Cerebellum (tissue), 4 donors: ENCODE measurements at places on chromosomes 11 and 22.

DNA sequence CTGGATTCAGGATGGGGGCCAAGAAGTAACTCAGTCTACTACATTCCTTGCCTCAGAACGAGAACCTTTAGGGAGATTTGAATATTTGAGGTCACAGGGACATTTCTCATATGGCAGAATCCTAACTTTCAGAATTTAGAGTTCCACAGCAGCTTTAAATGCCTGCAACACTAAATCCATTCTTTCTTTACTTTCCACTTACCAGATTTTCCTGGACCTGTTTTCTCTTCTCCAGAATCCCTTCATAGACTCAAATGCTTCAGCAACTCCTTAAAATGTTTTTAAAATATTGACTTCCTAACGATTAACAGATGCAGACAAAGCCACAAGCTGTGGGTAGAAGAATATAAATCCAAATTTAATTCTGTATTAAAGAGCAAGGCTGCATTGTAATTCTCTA lies 63.1 kb downstream of the PRSS23 start:
- DNase-seq = no peak

GRCh38 chr22:25818541-25818940 lies 76.6 kb downstream of the MYO18B start:
- no peak for DNase-seq

DNA sequence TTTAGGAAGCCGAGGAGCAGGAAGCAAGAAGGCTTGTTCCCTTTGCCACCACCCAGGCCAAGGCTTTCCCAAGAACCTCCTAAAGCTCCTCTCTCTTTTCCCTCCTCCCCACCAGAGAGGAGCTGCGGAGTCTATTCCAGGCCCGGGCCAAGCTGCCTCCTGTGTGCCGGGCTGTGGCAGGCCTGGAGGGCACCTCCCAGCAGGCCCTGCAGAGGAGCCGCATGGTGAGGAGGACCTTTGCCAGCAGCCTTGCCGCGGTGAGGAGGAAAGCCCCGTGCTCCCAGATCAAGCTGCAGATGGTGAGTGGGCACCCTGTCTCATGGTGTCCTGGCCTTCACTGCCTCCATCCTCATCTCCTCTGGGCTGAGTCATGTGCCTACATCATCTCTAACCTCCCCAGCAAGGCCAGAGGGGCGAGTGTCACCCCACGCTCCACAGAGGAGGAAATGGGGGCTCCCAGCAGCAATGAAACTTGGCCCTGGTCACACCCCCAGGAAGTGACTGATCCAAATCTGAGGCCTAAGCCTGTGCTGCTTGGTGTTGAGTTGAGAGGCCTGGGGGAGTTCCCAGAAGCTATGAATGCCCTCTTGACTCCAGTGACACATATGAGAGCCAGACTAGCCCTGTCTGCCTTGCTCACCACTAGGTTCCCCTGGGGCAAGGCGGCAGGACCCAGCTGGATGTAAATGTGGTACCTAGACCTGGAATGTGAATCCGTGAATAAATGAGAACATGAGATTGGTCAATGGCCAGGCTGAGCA lies 104.2 kb downstream of the MYO18B start:
- peak; percentile 52 for DNase-seq

GRCh38 chr11:14317659-14318325 lies 41.2 kb downstream of the RRAS2 start:
- no peak for DNase-seq

GRCh38 chr11:88819616-88820015 lies 246.2 kb downstream of the GRM5 start:
- no peak for DNase-seq

DNA sequence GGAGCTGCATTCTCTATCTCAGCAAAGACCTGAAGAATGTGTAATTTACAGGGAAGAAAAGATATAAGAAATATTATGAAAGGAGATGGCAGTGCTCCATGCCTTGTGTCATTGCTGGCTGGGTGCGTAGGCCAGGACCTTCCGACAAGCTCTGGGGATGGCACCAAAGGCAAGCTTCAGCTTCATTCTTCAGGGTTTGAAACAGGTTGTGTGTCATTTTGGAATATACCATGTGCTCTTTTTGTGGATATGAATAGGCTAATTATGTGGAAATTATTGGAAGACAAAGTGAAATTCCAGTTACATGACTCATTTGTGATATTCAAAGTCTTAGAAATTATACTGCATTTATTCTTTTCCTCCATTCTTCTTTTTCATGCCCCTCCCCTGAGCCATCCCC lies 5.7 kb upstream of the KIRREL3 start:
- DNase-seq = no peak

DNA sequence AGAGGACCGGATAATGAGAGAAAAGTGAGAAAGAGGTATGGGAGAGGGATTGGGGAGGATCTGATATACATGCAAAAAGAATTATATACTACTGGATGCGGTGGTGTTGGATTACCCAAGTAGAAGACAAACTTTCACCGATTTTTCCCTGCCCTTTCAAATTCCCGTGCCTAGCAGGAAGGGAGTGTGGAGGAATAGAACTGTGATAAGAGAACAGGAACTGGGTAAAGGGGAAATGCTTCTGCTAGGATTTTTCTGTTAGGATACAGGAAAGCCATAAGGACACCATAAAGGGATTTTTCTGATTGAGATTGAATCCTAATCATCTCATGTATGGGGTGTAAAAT lies 480 bp upstream of the MTMR2 start:
- no peak for DNase-seq

DNA sequence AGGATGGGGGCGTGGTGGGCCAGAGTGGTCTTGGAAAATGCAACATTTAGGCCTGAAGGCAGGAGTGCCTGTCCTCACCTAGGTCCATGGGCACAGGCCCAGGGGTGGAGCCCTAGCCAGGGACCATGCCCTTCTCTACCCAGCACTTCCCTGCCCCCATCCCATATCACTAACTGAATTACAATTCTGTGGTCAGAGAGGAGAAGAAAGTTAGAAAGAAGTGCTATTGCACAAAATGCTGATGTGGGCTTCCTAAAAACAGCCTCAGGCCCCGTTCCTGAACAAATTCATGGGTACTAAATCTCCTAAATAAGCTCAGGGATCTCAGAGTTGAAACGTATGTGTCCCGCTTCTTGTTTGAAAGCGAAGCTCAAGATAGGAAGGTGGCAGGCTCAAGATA lies 3.5 kb upstream of the ASRGL1 start:
- DNase-seq = no peak

- DNase-seq = no peak
These were observed 193.4 kb downstream of the BARX2 start for GRCh38 chr11:129569007-129569406.

- DNase-seq = no peak
These were observed 8.4 kb downstream of the SLCO2B1 start for GRCh38 chr11:75159151-75159953.

DNA sequence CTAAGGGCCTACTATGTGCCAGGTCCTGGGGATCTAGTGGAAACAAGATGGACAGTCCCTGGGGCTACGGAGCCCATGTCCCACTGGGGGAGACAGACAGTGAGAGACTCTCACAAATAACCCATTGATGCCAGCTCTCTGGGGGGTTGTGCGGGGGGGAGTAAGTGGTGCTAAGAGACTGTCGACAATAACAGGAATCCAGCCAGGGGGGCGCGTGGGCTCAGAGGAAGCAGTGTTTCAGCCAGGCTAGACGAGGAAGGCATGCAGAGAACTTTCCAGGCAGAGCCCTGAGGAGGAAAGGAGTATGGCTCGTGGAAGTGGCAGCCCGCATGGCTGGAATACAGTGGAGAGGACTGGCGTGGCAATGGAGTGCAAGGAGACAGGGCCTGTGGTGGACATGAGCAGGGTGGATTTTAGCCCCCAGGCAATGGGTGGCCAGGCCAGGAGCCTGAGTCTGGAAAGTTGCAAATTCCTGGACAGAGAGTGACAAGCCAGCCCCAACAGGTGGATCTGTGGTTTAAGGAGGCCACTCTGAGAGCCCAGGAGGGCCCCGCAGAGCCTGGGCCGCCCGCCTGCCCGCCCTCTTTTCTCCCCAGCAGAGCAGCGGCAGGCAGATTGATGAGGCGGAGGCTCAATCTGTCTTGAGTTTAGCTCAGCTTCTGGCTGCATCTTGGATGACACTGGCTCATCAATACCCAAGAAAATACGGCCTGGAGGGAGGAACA lies 40.0 kb upstream of the TCF20 start:
- DNase-seq = no peak

DNA sequence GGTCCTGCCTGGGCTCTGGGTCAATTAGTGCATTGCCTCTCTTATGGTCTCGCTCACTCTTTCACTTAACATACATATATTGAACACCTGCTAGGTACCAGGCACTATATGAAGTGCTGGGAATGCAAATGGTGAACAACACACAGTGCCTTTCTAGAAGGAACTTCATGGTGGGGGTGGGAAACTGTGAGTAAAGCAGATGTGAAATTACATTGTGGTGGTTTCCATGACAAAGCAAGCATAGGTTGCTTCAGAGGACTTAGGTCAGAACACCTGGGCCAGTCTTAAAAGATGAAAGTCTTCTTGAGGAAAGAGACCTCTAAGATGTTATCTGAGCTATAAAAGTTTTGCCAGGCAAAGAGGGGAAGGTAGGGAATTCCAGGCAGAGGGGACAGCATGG lies 231.3 kb downstream of the BUD13 start:
- no peak for DNase-seq

DNA sequence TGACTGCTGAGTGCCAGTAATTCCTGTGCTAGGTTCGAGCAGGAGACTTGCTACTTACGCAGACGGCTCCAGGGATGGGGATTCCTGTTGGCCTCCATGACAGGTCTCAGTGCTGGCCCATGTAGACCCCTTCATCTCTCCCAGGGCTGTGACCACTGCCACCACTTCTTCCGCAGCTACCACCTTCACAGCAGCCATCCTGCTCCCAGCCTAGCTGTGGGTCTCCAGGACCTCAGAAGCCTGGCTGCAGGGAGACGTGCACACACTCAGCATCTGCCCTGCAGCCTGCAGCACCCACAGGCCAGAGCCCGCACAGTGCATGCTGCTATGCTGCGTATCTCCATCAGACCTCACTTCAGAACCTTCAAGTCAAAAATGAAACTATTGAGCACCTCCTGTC lies 1503.9 kb downstream of the BRD1 start:
- DNase-seq = no peak

GRCh38 chr11:69283446-69283845 lies 10.5 kb upstream of the MYEOV start:
- no peak for DNase-seq

- no peak for DNase-seq
These were observed 142.7 kb downstream of the FBXO7 start for GRCh38 chr22:32617271-32617670.

GRCh38 chr11:28701760-28702449 lies 593.7 kb downstream of the METTL15 start:
- no peak for DNase-seq

- no peak for DNase-seq
These were observed 189.4 kb downstream of the MN1 start for GRCh38 chr22:27612115-27612514.

DNA sequence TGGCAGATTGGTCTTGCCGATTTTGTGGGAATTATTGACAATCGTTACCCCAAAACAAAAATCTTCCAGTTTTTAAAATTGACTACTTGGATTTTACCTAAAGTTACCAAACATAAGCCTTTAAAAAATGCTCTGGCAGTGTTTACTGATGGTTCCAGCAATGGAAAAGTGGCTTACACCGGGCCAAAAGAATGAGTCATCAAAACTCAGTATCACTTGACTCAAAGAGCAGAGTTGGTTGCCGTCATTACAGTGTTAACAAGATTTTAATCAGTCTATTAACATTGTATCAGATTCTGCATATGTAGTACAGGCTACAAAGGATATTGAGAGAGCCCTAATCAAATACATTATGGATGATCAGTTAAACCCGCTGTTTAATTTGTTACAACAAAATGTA lies 37.2 kb downstream of the IGLL1 start:
- DNase-seq = no peak

DNA sequence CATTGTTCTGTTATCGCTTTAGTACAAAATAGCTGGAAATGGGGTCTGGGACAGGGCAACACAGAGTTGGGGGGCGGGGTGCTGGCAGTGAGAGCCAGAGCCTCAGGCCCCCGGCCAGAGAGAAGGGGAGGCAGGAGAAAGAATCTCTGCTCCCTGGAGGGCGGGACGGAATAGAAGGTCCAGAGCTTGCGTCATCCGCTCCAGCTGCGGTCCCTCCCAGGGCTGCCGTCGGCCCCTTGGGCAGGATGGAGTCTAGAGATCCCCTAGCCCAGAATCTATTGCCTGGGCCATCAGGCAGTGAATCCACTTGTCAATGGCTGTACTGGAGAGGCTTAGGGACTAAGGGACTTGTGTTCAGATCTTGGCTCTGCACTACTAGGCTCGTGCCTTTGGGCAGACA lies 5.0 kb downstream of the TP53I11 start:
- DNase-seq = no peak

DNA sequence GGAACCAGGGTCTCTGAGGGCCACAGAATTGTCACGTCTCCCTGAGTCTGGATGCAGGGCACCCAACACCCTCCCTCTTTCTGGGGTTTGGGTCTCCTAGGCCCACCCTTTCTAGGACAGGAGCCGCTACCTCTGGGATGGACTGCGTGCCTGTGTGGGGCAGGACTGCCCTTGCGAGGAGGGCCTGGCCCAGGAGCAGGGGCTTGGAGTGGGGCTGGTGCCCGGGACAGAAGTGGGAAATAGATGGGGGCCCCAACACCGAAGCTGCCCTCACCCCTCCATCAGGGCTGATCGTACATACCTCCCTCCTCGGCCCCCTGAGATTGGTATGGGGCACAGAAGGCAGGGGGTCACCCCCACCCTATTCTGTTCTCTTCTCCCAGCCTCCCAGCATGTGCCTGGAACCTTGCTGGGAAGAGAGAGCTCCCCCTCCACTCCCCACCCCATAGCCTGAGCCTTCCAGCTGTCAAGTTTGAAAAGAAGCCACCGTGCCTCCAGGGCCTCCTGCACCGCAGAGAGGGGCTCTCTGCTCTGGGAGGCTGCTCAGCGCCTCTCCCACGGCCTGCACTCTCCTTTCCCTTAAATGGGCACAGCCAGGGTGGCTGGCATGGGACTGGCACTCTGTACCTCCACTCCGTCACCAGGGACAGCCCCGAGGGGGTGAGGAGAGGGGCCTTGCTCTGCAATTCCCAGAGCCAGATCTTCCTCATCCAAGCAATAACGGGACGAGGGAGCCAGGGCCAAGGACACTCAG lies 1.8 kb downstream of the LRRC10B start:
- DNase-seq = no peak

- no peak for DNase-seq
These were observed 8.8 kb upstream of the CEP295 start for GRCh38 chr11:93652679-93653078.
